ENCODE measurements at places on chromosomes 1 and 21.

GRCh38 chr1:48054232-48054631 lies 57.0 kb upstream of the TRABD2B start:
- DNase-seq = no peak

- DNase-seq = no peak
Observed at GRCh38 chr1:37923551-37923889, 23.3 kb downstream of the INPP5B start.

GRCh38 chr1:166895766-166896165 lies 19.7 kb upstream of the TADA1 start:
- no peak for DNase-seq

DNA sequence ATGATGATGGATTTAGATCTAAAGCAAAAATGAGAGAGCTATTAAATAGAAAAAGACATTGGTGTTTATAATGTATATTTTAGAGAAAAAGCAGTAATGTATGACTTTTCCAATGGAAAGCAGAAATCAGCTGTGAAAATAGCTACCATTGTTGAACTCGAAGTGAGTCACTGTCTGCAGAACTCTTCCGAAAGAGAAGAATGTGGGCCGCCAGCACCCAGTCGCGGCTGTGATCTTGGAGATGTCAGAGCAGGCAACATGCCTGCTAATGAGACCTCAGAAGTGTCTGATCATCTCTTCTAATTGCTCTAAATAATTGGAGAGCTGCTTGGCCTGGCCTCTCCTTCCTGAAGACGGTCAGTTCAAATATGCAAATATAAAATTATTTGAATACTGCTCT lies 333.6 kb upstream of the RUNX1 start:
- peak; percentile 27 for DNase-seq

DNA sequence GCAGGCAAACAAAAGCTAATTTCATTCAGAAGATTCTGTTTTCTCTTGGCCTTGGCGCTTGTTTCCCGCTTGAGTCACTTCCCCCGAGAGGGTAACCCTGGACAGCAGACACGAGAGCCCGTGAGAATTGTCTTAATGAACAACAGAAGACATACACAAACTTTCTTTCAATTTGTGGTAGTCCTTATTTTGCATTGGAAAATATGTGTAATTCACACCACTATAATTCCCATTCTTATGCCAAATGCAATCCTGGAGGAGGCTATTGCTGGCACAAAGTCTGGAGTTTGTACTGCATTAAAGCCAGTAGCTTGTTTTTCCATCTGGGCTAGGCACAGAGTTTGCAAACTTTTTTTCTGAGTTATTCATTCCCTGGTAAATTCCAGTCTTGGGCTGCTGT lies 109.8 kb upstream of the IVNS1ABP start:
- DNase-seq = no peak

GRCh38 chr21:45863267-45863666 lies 118.3 kb upstream of the COL6A1 start:
- no peak for DNase-seq

- no peak for DNase-seq
Observed at GRCh38 chr1:107993920-107994319, 28.9 kb upstream of the VAV3 start.

DNA sequence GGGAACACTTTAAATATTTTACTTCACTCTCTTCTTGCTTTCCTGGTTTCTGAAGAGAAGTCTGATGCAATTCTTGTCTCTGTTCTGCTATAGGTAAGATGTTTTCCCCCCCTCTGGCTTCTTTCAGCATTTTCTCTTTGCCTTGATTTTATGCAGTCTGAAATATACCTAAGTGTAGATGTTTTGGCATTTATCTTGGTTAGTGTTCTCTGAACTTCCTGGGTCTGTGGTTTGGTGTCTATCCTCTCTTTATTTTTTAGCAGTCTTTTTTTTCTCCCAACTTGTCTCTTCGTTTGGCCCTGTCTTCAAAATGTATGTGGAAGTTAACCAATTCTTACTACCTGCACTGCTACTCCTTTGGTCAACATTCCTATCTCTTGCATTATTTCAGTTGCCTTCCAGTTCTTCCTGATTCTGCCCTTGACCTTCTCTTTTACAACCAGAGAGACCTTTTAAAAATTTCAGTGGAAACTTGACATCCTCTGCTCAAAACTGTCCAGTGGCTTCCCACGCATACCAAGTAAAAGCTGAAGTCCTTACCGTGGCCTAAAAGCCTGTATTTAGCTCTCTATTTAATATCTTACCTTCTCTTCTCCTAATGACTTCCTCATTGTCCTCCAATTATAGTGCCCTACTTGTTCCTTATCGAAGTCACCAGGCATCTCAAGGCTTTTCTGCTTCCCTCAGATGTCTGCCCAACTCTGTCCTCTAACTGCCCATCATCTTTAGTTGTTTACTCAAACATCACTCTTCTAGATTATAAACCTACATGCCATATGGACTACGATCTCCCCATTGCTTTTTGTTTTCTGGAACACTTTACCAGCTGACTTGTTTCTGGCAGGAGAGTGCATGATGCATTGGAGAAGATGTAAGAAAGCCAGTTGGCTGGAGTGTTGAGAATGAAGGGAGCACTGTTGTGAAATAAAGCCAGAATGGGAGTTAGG lies 40.9 kb downstream of the RAP1A start:
- DNase-seq = no peak

GRCh38 chr1:29736582-29737188 lies 500.4 kb downstream of the PTPRU start:
- no peak for DNase-seq

DNA sequence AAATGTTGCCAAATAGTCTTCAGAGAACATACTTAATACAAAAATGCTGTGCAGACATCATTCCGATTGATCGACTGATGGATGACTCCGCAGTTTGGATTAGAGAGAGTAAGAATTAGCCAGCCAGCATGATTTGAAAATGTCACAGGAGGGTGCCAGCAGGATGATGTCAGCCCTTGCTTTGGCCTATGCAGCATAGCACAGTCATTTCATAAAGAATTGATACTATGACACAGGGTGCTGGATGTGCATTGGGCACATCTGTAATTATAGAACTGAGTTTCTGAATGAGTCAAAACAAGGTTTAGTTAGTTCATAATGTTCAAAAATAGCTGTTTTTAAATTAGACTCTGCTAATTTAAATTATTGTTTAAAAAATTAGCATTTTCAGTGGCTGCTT lies 21.6 kb upstream of the TRAF5 start:
- DNase-seq = no peak

- DNase-seq = no peak
Observed at GRCh38 chr1:52444463-52444862, 40.1 kb downstream of the PRPF38A start.

DNA sequence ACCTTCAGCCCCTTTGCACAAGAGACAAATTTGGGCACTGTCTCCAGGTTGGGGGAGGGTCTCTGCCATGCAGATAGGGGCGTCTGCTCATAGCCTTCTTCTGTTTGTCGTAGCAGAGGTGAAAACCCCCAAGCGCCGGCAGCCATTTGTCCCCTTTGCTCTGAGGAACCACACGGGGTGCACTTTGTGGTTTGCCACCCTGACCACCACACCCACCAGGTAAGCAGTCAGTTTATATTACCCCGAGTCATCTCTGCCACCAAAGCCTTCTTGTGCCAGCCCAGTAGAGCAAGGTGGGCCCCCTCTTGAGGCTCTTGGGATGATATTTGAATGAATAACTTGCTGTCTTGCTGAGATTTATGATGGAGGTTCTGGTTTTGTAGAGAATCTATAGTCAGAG lies 111.8 kb downstream of the VPS13D start:
- no peak for DNase-seq

- no peak for DNase-seq
Observed at GRCh38 chr1:37354876-37355650, 119.3 kb upstream of the ZC3H12A start.

DNA sequence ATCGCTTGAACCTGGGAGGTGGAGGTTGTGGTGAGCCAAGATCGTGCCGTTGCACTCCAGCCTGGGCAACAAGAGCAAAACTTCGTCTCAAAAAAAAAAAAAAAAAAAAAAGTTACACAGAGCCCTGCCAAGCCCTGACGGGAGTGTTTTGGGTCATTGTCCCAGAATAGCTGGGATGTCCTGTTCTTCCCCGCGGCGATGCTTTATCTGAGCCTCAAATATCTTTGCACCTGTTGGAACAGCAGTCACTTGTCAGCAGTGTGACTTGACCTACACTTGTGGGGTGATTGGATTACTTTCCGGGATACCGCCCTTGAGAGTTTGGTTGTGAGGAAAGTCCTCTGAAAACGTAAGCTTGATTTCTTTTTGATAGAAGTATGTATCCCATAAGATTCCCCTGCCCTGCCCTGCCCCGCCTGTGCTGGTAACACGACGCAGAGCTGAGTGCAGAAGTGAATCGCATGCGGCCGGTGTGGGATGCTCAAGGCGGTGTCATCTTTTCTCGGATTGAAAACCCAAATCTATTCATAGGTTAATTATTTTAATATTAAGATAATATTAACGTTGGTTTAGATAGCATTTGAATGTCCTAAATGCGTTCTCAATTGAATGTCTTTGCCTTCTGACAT lies 50.9 kb downstream of the PCNT start:
- DNase-seq = no peak

DNA sequence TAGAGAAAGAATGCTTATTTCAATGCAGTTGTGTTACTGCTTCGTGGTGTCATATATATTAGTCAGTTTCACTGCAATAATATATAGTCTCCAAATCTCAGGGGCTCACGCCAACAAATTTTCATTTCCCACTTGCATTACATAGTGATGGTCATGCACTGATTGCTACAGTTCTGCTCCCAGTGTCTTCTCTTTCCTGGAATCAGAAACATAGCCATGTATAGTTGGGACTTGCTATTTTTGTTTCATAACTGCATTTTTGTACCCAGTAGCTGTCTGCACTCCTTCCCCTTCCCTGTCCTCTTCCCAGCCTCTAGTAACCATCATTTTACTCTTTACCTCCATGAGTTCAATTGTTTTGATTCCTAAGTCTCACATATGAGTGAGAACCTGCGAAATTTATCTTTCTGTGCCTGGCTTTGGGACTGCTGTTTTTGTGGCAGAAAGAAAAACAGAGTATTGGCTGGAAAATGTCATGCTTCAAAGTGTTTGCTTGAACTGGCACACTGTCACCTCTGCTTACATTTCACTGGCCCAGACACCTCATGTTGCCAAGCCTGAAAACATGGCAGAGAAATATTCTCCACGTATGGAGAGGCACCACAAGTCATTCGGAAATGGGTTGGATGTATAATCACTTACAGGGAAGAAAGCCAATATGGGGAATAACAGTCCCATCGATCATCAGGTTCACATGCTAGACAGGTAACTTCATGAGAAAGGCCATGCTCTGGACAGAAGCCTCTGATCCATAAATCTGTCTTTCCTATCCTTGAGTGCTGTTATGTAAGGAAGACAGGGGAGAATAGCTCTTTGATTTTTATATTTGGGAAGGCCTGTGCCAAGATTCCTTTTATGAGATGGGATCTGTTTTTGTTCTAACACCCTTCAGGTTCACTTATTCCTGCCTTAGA lies 60.4 kb upstream of the BACH1 start:
- DNase-seq = no peak

DNA sequence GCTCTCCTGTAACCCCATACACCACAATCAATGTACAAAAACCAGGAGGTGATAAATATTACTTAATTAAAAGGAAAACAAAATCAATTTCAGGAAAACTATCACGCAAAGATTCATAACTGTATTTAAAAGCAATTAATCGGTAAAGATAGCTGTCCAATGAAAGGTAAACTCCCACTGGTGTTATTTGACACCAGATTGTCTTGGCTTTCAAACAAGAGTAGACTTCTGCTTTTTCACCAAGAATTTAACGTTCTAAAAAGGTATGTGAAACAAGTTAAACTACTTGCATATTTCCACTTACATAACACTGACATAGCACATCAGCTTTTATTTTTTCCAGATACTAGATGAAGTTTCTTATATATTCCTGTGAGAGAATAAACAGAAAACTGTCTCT lies 3.5 kb downstream of the PLPP3 start:
- DNase-seq = no peak

GRCh38 chr1:108816049-108816893 lies 40.6 kb downstream of the AKNAD1 start:
- no peak for DNase-seq

GRCh38 chr1:24490101-24490781 lies 12.4 kb upstream of the RCAN3 start:
- no peak for DNase-seq

- DNase-seq = no peak
Observed at GRCh38 chr21:46322351-46323226, 1.1 kb downstream of the C21orf58 start.

- no peak for DNase-seq
Observed at GRCh38 chr1:21188235-21188634, 11.5 kb upstream of the EIF4G3 start.

DNA sequence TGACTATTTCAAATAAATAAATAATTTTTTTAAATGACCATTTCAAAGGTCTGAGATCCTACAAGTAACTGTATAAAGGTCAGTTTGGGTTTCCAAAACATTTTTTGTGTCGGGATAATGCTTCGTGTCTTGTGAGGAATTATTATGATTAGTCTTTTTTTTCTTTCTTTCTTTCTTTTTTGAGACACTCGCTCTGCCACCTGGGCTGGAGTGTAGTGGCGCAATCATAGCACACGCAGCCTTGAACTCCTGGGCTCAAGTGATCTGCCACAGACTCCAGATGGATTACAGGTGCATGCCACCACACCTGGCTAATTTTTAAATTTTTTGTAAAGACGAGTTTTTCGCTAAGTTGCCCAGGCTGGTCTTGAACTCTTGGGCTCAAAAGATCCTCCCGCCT lies 1.9 kb upstream of the SDE2 start:
- no peak for DNase-seq

GRCh38 chr1:221035662-221036153 lies 156.5 kb downstream of the HLX start:
- DNase-seq = no peak

GRCh38 chr1:220239213-220239612 lies 33.0 kb downstream of the RAB3GAP2 start:
- no peak for DNase-seq

GRCh38 chr1:214899908-214900460 lies 182.6 kb upstream of the KCNK2 start:
- DNase-seq = no peak
